ENCODE measurements at places on chromosomes 6 and 20. TPM values are rescaled to one million over a fixed set of nuclear protein-coding genes. Genes with fewer than 3 reads are reported as not detected.
A peak's percentile ranks its signal among the peaks of the same experiment; 100 is the strongest.

GRCh38 chr20:9573335-9574151 is 59.2 kb downstream of the LAMP5 start:
- DNase-seq = peak; percentile 1

DNA sequence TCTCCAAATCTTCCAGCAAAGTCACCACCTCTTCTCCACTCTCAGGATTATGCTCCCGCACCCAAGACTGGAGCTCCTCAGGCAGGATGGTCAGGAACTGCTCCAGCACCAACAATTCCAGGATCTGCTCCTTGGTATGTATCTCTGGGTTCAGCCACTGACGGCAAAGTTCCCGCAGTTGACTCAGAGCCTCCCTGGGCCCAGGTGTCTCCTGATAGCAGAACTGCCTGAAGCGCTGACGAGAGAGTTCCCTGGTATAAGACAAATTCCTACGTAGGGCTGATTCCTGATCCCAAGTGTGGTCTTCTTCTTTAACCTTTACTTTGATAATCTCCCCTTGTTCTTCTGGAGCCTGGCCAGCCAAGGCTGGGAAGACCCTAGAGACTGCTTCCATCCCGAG is 60.6 kb downstream of the GPX5 start:
- no peak for DNase-seq

- no peak for DNase-seq
These were observed 96.7 kb downstream of the PHF3 start for GRCh38 chr6:63732336-63732735.

DNA sequence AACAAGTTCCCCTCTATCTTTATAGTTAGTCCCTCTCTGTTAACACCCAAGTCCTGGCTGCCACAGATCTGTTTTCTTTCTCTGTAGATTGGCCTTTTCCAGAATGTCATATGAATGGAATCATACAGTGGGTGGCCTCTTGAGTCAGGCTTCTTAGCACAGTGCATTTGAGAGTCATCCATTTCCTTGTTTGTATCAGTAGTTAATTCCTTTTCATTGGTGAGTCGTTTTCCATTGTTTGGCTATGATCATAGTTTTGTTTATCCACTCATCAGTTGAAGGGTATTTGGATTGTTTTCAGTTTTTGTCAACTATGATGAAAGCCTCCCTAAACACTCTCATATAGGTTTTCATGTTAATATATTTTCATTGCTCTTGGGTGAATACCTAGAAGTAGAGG is 248.3 kb downstream of the ARID1B start:
- no peak for DNase-seq

Gene SAMD5
- polyA plus RNA-seq = 1.8 TPM

Gene MOXD1
- 3.6 TPM for polyA plus RNA-seq

Gene FILIP1
- polyA plus RNA-seq = 31.9 TPM

Gene RIN2
- polyA plus RNA-seq = 20.9 TPM
